Mucosa of gallbladder (tissue), 1 donor: ENCODE measurements at places on chromosomes 3 and 15. TPM values are rescaled to one million over a fixed set of nuclear protein-coding genes. Genes with fewer than 3 reads are reported as not detected.

The MKRN3 gene
- total RNA-seq, result not detected

- no peak for DNase-seq
These were observed 5.3 kb upstream of the ALPK3 start for GRCh38 chr15:84811828-84812227.

DNA sequence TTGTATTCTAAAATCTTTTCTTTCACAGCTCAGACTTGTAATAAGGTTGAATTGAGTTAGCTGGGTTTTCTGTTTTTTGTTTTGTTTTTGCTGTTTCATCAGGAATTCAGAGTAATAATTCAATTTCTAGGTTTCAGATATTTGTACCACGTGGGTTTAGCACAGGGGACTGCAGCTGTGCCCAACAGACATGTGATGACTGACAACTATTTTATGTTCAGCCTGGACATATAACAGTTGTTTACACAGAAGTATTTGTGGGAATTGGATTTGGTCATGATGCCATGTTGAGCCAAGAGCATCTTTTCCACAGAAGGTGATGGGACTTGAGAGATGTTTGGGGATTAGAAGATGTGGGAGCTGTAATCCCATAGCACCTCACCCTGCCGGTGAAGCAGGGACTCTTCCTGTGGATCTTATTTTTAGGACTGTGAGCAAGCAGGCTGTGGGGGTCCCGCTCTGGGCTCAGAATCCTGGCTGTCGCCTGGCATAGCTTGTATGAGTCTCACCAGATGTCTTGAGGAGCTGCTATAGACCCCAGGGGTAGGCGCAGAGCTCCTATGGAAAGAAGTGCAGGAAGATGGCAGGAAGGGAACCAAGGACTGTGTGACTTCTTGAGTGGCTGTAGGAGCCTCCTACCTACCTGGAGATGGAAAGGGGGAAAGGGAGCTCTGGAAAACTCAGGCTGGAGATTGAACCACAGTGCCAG, 23.7 kb downstream of the PXYLP1 start:
- no peak for DNase-seq

GRCh38 chr15:31438601-31439265, 112.1 kb downstream of the KLF13 start:
- no peak for DNase-seq

DNA sequence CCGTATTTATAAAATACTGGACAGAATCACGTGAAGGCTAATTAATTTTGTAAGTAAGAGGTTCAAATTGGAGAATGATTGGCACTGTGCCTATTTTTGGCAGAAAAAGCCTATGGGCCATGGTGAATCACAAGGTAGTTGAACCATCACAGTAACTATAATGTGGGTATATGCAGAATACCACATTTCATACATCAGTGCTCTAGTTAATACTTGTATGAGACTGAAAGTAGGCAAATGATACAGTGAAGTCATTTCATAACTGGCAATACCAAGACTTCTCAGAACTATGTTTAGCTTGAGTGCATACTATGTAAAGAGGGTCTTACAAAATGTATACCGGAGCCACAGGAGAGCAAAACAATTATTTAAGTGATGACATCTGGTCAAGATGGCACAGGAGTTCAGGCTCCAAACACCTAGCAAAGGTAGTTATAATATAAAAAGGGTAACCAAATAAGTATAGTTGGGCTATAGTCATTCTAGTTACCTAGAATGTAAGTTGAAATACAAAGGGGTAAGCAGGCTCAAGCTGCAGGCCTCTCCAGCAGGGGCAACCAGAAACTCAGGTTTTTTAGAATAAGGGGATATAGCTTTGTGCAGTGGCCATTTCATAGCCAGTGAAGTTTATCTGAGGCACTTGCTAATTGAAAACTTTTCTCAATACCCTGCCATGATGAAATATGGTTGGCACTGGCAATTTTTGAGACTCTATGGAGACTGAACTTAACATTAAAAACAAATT, 19.1 kb downstream of the GPR160 start:
- DNase-seq, result no peak
